ENCODE measurements at places on chromosomes 6 and 20. TPM values are rescaled to one million over a fixed set of nuclear protein-coding genes. Genes with fewer than 3 reads are reported as not detected.

GRCh38 chr6:42410861-42411260 is 40.9 kb downstream of the TRERF1 start:
- no peak for DNase-seq

DNA sequence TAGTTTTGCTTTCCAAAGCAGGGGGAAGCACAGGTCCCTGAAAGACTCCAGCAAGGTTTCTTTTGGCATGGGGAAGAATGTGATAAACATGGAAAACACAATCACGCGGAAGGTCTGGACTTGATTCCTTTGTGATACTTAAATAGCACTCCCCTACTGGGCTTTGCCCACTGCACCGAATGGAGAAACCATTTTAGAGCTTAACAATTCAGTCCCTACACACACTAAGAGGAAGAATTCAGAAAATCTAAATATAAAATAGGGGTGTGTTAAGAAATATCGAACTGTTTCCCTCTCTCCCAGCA is 71.4 kb upstream of the NHSL1 start:
- DNase-seq = no peak

- DNase-seq = no peak
These were observed 20.9 kb downstream of the MAP1LC3A start for GRCh38 chr20:34579191-34579978.

- DNase-seq = no peak
These were observed 37.1 kb upstream of the TFAP2A start for GRCh38 chr6:10451828-10452509.

DNA sequence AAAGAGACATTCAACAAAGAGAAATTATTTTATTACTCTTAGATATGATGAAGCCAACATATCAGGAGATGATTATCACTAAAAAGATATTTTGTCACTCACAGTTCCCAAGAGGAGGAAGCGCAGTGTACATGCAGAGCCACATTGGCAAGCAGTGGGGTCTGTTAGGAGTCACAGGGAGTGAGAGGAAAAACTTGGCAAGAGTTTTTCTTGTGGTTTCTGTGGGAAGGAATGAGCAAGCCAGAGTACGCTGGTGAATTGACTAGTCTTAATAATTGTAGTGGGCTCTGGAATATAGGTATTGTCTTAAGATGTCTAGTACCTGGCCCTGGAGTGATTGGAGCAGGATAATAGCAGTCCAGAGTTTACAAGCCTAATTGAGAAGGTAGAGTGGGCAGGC is 1095.2 kb downstream of the GRIK2 start:
- no peak for DNase-seq

Gene SIRPD
- total RNA-seq = 0.27 TPM

Gene PRPH2
- total RNA-seq = not detected

Measured in activated CD4-positive, alpha-beta T cell treated with anti-CD3 and anti-CD28 coated beads, Interleukin-2, amount 10 ng/mL, durations not matched to agents 7 days and 5 days (primary cell).